ENCODE measurements at places on chromosomes 2 and 18. TPM values are rescaled to one million over a fixed set of nuclear protein-coding genes. Genes with fewer than 3 reads are reported as not detected.

Gene ARL6IP6
- 20.5 TPM for total RNA-seq

Gene DLX1
- not detected for total RNA-seq

Gene SPOPL
- total RNA-seq, result 23.8 TPM

Gene HTR2B
- total RNA-seq, result not detected

Gene HAAO
- total RNA-seq, result 0.24 TPM

Gene WDPCP
- total RNA-seq, result 3.5 TPM

Gene SAP130
- 20.2 TPM for total RNA-seq

Gene ALK
- not detected for total RNA-seq

Gene FAM117B
- 10.8 TPM for total RNA-seq

Gene FTCDNL1
- 2.2 TPM for total RNA-seq

Gene CHST9
- not detected for total RNA-seq

Gene TUBA3E
- not detected for total RNA-seq

Gene CXCR1
- not detected for total RNA-seq

Gene PROKR1
- total RNA-seq, result not detected

Gene PPP4R1
- total RNA-seq, result 38.3 TPM

Gene ALPI
- not detected for total RNA-seq

Gene MC5R
- total RNA-seq, result not detected

Gene CCL20
- total RNA-seq, result 23.1 TPM

Gene BCL2
- 66.6 TPM for total RNA-seq

Gene MC4R
- not detected for total RNA-seq

Gene EGR4
- 0.87 TPM for total RNA-seq

Gene SPDYA
- total RNA-seq, result 0.91 TPM

Gene NYAP2
- total RNA-seq, result not detected
